ENCODE measurements at places on chromosomes 7 and 10. TPM values are rescaled to one million over a fixed set of nuclear protein-coding genes. Genes with fewer than 3 reads are reported as not detected.

PAX2 gene
- not detected for total RNA-seq

- no peak for DNase-seq
These were observed 1.3 kb downstream of the SEC61G start for GRCh38 chr7:54757711-54758110.

GRCh38 chr10:48805848-48806247, 121.2 kb downstream of the WDFY4 start:
- DNase-seq, result no peak

DNA sequence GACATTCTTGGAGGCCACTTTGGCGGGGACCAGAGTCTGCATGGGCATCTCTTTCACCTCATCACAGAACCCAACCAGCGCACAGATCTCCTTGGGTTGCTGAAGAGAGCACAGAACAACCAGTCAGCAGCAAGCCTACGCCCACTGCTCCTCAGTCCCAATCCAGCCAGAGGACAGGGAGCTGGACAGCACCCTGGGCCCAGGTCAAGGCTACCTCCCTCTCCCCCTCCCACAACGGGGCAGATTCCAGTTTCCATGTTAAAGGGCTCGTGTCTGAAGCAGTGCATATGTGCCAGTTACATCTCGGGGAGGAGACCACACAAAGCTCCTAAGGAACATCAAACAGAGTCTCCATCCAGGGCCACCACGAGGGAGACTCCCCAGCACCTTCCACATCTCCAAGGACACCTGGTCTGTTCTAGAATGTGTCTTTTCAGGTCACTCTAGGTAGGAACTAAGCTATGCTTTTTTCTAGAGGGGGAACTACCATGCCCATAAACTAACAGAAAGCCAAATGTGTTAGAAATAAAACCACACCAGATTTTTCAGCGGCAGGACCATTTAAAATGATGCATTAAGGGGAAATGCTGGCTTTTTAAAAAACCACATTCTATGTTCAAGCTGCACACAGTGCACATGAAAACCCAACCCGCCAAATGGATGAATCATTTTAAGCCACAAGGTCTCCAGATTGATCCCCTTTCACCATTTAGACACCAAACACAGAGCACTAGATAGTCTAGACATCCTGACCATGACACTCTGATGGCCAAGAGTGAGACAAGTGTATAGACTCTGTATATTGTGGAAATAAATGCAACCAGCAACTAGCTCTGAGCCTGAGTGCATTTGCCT, 28.9 kb downstream of the PSAP start:
- DNase-seq, result no peak
